ENCODE measurements at places on chromosomes 7 and 10.

DNA sequence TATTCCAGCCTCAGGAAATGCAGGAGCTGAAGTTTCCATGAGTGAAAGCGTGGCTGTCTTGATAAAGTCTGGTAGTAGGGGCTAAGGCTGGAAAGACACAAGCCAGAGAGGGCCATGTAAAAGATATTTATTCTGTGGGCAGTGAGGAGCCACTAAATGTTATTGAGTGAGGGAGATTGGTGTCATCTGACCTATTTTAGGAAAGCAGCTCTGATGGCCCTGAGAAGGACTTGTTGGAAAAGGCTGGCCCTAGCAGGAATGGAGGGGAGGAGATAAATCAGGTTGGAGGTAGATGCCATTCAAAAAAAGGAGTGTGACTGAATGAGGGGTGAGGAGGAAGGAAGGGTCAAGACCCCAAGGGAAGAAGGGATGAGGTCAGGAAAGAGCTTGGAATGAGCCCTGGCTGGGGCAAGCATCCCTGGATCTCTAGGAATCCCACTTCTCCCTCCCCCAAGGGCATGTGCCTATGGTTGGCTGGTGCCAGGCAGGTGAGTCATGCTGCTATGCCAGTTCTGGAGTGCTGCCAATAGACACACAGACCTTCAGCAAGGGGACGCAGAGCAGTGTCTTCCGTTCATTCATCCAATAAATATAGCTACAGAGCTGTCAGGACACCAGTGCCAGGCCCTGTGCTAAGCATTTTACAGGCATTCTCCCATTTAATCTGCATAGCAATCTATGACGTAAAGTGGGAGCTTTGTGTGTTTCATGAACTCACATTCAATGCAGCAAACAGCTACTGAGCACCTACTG, 2.0 kb downstream of the ANKRD2 start:
- DNase-seq, result no peak

DNA sequence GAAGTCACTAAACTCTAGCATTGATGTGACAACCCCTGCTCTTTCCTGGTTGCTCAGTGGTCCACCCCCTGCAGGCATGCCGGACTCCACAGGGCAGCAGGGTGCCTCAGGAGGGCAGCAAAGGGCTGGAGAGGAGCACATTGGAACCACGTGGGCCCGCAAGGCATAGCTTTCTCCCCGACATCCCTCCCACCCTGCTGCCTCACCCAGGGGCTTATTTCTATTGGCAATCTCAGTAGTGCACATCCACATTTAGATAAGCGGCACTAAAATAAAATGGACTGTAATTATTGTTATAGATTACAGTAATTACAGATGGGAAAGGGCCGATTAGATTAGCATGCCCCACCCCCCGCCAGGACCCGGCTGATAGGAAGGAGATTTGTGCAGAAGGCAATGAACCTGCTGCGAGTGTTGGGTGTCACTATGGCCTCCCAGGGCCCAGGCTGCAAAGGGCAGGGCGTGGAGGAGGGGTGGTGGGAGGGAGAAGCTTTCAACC, 580.1 kb downstream of the GRID1 start:
- no peak for DNase-seq

DNA sequence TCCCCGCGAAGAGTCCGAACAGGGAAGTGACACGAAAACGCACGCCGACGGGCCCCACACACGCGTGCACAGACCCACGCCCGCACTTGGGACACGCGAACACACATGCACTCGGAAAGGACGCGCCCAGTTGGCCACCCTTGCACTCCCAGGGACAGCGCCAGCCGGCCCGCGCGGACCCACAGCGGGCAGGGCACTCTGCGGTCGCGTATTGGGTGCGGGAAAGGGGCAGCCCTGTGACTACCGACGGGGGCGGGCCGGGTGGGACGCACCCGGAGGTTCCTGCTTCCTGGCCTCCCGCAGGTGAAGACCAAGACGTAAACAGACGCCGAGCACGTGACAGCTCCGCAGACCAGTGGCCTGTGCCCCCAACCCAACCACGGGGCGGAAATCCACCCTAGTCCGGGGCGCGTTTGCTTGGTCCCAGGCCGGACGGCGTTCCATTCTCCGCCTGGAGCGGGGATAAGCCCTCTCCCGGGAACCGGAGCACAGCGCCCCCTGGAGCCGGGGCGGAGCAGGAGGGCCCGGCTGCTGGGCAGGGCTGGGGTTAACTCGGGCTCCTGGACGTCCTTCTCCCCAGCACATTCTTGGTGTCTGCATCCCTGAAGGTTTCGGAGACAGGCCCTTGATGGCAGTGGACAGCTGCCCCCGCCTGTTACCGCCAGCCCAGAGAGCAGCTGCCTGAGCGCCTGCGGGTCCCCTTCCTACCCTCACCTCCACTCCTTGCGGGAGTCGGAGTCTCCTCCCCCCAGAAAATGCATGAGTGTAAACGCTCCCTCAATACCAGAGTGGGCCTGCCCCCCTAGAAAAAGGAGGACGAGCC, 2.0 kb upstream of the LZTS2 start:
- DNase-seq, result peak; percentile 73

- no peak for DNase-seq
Observed at GRCh38 chr10:132460071-132460470, 63.1 kb downstream of the PWWP2B start.

DNA sequence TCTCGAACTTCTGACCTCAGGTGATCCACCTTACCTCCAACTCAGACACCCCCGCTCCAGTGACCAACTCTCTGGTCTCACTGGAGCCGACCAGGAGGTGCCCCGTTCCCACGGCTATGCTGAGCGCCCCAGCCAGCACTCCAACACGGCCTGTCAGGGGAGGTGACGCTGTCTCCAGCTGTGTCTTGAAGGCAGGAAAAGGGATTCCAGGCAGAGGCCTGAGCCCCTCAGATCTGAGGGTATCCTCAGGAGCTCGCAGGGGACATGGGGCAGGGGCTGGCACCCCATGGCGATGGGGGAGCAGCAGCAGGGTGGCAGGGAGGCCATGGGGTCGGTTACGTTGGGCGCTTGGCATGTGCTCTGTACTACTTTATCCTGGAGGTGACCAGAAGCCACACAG, 94.3 kb upstream of the RHEB start:
- DNase-seq, result no peak

GRCh38 chr10:130930821-130931220, 380.7 kb downstream of the TCERG1L start:
- no peak for DNase-seq

DNA sequence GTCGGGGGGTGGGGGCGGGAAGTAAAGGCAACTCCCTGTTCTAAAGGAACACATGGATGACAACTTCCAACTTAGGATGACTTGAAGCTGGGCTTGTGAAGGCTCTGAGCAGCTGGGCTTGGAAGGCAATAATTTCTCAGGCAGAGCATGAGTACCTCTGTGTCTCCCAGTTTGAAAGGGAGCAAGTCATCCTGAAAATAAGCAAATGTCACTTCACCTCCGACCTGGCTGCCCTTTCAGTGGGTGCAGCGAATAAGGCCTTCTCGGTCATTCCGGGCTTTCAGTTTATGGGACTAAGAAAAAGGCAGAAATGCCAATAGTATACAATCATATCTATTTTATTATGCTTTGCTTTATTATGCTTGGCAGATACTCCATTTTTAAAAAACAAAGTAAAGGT, 15.3 kb upstream of the ADAMTS14 start:
- DNase-seq, result no peak

DNA sequence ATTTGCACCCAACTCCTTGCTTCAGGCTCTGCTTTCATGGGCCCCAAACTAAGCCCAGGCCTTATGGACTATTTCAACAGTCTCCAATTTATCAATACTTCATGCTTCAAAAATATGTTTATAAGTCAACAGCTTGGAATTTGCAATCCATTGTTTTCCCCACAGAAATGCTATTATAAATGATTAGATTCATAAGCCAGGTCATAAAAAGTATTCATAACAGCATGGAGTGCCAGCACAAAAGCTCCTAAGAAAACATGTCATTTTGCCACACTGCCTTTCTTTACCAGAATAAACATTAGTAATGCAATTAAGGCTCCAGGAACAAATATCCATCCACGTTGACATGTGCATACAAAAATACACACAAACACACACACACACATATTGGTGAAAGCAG, 30.1 kb downstream of the OSBPL3 start:
- DNase-seq, result no peak

DNA sequence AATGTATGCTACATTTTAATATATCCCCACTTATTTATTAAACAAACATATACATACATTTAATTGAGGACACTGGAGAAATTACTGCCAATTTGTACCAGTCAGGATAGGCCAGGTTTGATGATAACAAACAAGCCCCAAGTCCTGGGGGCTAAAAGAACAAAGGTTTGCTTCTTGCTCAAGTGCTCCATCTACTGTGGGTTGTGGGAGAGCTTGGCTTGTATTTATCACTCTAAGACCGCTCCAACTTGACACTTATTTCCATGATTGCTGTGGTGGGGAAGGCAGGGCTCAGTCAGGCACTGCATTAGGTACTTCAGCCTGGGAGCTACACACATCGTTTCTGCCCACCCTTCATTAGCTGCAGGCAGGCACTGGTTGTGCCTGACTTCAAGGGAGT, 136.6 kb upstream of the ZNF32 start:
- no peak for DNase-seq

GRCh38 chr7:18693816-18694215, 198.3 kb downstream of the HDAC9 start:
- no peak for DNase-seq

DNA sequence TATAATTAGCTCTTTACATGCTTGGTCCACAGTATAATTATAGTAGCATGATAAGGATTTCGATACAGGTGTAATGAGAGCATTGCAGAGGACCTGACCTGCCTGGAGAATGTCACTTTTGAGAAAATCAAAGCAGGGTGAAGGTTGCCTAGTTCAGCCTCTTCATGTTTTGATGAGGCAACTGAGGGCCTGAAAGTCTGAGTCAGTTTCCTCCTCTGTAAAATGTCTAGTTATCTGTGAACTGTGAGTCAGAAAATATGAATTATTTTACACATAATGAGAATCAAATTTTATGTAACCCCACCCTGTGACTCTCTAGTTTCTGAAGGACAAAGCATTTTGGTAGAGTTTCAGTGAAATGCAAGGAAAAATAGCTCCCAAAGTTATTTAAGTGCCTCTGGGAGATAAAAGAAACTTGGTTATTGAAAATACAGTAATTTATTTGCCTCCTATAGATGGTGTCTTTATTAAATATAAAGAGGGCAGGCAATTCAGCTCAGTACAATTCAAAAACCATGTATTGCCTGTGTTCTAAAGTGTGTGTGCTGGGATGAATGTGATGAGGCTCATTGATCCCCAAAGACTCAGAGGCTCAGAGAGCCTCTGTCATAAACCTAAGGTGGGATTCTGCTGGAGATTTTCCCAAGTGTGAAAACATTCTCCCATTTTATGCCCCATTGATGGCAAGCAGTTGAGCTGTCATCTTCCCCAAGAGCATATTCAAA, 37.3 kb upstream of the SAMD9L start:
- DNase-seq, result no peak

GRCh38 chr7:53398566-53398965, 363.1 kb downstream of the POM121L12 start:
- DNase-seq, result no peak

GRCh38 chr10:62627983-62628382, 176.5 kb upstream of the ADO start:
- no peak for DNase-seq

DNA sequence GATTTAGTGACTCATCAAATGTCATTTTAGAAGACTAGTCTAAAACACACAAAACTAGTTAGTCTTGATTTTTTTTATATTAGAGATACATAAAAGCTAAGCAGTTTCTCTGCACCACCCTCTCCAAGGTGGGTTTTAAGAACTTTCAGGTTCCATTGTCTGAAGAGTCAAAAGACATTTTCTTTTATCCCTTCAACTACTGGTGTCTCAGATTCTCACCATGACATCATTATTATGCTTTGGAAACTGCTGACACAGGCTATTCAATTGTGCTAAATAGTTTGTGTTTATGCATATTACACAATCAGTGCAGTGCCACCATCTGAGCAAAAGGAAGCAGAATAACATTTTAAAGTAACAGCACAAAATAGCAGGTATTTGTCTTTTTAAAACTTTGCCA, 52.2 kb downstream of the IGF2BP3 start:
- DNase-seq, result no peak

GRCh38 chr10:24853661-24854060, 98.7 kb downstream of the PRTFDC1 start:
- DNase-seq, result no peak

- DNase-seq, result no peak
Observed at GRCh38 chr10:102241032-102241443, 274 bp downstream of the PITX3 start.

- no peak for DNase-seq
Observed at GRCh38 chr10:63343476-63343875, 122.3 kb downstream of the JMJD1C start.

- no peak for DNase-seq
Observed at GRCh38 chr7:105990141-105990540, 27.1 kb downstream of the CDHR3 start.

- no peak for DNase-seq
Observed at GRCh38 chr10:89283025-89283935, 18.6 kb upstream of the IFIT2 start.

DNA sequence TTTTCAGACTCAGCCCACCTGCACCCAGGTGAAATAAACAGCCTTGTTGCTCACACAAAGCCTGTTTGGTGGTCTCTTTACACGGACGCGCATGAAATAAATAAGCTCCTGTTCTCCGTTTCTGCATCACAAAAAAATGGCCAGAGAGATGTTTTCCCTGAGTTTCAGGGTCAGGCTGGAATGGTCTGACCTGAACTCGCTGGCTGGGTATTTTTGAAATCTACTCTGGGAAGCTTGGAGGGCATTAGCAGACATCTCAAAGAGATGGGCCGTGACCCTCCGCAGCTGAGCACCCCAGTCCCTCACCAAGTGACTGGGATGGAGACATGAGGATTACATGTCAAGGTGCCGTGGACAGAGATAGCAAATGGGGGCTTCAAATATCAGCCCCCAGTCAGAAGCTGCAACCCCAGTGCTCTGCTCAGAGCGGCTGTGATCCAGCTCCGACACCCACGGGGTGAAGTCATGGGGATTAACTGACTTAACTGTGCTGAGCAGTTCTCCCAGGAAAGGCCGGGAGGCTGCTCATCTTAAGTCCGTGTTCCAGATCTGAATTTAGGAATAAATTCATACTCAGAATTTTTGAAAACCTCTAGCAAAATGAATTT, 22.3 kb downstream of the CALML5 start:
- no peak for DNase-seq

DNA sequence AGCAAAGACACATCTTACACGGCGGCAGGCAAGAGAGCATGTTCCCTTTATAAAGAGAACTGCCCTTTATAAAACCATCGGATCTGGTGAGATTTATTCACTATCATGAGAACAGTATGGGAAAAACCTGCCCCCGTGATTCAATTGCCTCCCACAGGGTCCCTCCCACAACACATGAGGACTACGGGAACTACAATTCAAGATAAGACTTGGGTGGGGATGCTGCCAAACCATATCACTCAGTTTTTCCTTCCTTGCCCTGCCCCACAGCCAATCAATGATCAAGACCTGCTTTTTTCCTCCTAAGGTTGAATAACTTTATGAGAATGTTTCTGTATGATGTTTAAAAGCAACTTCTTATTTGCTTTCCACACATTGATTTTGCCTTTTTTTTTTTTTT, 3.1 kb upstream of the PTPRE start:
- DNase-seq, result no peak
